ENCODE measurements at places on chromosomes 2 and 18. TPM values are rescaled to one million over a fixed set of nuclear protein-coding genes. Genes with fewer than 3 reads are reported as not detected.

DNA sequence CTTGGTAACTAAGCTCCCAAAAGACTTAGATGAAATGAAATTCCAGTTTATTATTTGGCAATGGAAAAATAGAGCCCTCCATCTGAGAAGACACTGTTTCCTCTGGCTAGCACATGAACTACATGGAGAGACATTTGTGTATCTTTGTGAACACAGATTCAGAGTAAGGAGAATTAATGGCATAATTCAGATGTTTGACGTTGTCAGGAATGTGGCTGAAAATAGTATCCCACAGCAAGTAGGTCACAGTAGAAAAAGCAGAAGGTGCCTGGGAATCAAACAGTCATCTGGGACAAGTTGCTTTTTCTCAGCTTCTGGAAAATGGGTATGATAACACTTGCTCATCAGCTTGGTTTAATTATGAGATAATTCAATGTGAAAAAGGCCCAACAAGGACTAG, 288.6 kb downstream of the PTPRM start:
- DNase-seq, result no peak

DNA sequence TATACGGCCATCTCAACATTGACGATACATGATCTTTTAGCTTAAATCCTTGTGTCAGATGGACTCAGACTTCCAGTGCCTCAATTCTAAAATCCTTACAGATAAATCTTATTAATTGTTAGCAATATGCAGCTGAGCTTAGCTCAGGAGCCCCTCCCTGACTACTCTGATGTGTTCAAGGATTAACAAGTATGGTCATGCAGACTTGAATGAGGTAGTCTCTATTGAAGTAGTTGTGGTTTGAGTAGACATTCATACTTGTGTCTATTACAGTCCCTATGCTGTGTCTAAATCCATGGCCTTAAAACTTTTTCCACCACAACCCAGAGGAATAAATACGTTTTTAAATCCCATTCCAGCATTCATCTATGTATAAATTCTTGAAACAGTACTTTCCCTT, 119.5 kb downstream of the NUP35 start:
- no peak for DNase-seq

DNA sequence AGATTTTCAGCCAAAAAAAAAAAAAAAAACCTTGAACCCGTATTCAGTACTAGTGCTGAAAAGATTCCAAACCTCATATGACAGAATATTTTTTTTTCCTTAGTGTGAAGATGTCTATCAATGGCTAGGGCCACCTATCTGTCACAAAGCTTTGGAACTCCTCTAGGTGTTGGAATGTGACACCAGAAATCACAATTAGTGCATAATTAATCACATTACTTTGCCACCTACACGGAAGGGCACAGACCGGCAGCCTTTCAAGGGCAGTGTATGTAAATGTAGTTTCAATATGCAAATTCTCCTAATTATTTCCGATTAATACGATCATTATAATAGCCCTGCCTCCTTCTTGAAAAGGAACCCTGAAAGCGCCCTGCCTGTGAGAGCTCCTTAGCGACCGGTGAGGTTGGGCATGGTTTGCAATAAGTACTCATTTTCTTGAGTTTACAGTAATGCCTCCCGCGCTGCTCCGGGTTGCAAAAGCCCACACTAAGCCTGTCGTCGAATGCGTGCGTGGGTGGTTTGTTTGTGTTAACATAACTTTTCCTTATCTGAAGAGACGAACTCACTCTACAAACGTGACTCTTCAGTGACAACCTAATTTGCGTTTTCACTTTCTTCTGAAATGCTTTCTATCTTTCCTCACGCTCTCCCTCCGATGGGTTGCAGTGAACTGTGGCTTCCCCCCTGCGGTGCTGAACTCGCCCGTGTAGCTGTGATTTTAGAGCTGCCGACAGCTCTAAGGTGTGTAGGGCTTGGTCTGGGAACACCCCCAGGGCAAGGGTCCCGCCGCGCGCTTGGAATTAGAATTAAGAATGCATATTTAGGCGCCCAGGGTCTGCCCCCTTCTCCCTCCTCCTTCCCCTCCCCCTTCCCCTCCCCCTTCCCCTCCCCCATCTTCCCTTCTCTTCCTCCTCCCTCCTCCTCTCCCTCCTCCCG, 765 bp upstream of the ID2 start:
- DNase-seq, result no peak

Gene SIX3
- total RNA-seq, result not detected

Gene VSNL1
- not detected for total RNA-seq

Gene CCDC74B
- total RNA-seq, result 5.5 TPM
